ENCODE measurements at places on chromosomes 5 and 9.

- no peak for DNase-seq
Measured at GRCh38 chr5:119631660-119632059, 2.3 kb downstream of the FAM170A start.

- no peak for DNase-seq
Measured at GRCh38 chr9:76812591-76812990, 48.4 kb downstream of the PCA3 start.

DNA sequence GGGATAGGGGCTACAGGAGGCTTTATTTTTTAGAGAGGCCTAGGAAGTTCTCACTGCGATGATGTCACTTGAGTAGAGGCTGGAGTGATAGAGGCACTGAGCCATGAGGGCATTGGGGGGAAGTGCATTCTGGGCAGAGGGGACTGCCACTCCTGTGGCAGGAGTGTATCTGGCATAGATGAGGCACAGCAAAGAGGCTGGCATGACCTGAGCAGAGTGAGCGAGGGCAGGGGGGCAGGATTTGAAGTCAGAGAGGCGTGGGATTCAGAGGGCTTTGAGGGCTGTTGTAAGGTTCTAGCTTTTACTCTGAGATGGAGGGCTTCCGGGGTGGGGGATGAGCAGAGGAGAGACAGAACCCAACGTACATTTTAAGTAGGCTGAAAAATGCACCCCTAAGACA is 91.9 kb upstream of the SH3PXD2B start:
- no peak for DNase-seq

- DNase-seq = no peak
Measured at GRCh38 chr5:79143684-79144379, 32.2 kb downstream of the BHMT start.

DNA sequence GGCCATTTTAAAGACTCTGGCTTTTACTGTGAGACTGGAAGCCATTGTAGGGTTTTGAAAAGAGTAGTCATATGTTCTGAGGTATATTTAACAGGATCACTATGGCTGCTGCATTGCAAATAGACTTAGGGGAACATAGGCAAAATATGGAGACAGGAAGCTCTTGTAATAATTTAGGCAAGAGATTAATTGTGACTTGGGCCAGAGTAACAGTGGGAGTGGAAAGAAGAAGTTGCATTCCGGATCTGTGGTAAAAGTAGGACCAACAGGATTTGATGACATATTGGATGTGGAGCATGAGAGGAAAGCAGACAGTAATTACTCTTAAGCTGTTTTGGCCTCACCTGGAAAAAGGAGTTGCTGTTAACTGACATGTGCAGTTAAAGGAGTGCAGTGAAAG is 85.6 kb downstream of the SMIM15 start:
- DNase-seq = no peak

DNA sequence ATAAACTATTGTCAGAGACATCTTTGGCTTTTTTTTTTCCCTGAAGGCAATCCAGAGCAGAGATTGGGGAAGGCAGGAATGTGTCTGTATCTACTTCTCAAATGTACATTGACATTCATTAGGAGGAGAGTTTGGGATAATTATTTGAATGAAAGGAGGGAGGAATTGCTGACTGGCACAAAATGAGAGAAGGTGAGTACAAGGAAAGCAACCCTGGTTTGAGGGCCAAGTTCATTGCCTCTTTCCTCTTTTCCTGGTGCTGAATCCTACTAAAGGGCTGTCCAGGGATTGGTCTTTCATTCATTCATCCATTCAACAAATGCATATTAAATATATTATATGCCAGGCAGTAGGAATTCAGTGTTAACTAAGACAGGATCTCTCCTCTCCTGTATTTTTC is 18.8 kb upstream of the ANKHD1 start:
- DNase-seq = no peak
